ENCODE measurements at places on chromosomes 6 and 20.

GRCh38 chr6:41917528-41917927 is 3.4 kb downstream of the MED20 start:
- DNase-seq = no peak

- no peak for DNase-seq
Measured at GRCh38 chr6:135073217-135073616, 18.6 kb upstream of the HBS1L start.

GRCh38 chr20:22473293-22473692 is 111.1 kb downstream of the FOXA2 start:
- no peak for DNase-seq

DNA sequence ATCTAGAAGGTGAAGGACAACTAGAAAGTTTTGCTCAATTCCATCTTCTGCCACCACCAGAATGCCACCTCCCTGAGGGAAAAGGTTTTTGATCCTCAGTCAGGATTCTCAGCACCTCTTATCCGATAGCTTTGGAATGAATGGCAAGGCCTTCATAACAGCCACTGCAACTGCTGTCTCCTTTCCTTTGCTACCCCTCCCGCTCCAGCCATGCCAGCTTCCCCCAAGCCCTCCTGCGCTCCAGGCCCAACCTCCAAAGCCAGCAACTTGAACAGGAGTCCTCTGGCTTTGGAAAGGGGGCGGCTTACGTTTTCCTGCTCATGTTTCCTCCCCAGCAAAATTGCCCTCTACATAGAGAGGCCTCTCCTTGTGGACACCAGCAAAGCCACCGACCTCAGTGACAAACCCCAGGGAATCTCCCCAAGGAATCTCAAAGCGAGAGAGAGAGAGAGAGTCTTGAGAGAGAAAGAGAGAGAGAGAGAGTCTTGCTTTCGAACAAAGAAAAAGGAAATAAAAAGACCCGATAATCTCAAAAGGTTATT is 420 bp upstream of the BTN2A1 start:
- DNase-seq = peak; percentile 70

- no peak for DNase-seq
Measured at GRCh38 chr6:166824146-166824879, 132.0 kb downstream of the RNASET2 start.

- no peak for DNase-seq
Measured at GRCh38 chr20:40980106-40980827, 48.4 kb upstream of the TOP1 start.

- no peak for DNase-seq
Measured at GRCh38 chr20:59992526-59993084, 34.4 kb downstream of the CDH26 start.

GRCh38 chr6:17940151-17940792 is 47.2 kb downstream of the KIF13A start:
- no peak for DNase-seq

GRCh38 chr6:114247101-114247500 is 95.7 kb downstream of the HS3ST5 start:
- no peak for DNase-seq

- DNase-seq = no peak
Measured at GRCh38 chr20:48788486-48789072, 39.2 kb downstream of the PREX1 start.

- DNase-seq = no peak
Measured at GRCh38 chr6:64081453-64081852, 445.9 kb downstream of the PHF3 start.

DNA sequence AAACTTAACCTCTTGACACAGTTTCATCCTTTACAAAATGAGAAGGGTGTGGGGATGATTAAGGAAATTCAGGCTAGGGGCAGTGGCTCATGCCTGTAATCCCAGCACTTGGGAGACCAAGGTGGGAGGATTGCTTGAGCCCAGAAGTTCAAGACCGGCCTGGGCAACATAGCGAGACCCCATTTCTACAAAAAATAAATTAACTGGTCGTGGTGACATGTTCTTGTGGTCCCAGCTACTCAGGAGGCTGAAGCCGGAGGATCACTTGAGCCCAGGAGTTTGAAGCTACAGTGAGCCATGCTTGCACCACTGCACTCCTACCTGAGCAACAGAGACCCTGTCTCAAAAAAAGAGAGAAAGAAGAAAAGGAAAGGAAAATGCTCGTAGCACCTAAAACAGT is 9.0 kb downstream of the ZSWIM3 start:
- no peak for DNase-seq

- peak; percentile 69 for DNase-seq
Measured at GRCh38 chr6:127343809-127344659, 625 bp upstream of the ECHDC1 start.

DNA sequence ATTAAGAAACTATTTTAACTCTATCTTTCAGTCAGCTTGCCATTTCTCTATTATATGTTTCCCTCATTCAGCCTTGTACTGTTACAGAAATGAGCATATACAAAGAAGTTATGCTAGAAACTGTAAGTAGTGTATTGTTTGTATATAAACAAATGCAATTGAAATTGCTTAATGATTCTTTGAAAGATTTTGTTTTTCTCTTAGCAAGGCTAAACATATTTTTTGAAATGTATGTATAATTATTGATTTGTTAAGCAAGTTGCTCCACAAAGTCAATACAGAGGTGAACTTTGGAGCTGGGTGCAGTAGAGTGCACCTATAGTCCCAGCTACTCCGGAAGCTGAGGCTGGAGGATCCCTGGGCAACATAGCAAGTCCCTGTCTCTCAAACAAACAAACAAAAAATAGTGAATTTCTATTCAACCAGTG is 253.6 kb downstream of the RNGTT start:
- DNase-seq = no peak

DNA sequence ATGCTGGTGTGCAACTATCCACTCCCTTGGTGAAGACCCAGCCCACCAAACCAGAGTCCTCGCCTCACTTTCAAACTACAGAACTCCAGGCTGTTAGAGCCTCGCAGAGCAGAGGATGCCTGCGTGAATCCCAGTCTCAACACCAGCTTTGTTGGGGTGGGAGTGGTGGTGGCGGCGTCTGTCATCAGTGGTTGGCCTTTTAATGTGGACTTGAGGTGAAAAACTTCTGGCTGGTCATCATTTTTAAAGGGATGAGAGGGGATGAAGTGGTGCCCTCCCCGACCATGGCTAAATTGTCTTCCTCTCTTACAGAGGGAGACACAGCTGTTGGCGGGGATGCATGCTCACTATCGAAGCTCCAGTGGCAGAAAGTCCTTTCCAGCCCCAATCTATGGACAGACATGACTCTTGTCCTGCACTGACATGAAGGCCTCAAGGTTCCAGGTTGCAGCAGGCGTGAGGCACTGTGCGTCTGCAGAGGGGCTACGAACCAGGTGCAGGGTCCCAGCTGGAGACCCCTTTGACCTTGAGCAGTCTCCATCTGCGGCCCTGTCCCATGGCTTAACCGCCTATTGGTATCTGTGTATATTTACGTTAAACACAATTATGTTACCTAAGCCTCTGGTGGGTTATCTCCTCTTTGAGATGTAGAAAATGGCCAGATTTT is 54.9 kb downstream of the EZR start:
- DNase-seq = no peak

- no peak for DNase-seq
Measured at GRCh38 chr6:332671-333070, 40.4 kb downstream of the DUSP22 start.

- peak; percentile 79 for DNase-seq
Measured at GRCh38 chr6:617456-618100, 39.3 kb downstream of the HUS1B start.

DNA sequence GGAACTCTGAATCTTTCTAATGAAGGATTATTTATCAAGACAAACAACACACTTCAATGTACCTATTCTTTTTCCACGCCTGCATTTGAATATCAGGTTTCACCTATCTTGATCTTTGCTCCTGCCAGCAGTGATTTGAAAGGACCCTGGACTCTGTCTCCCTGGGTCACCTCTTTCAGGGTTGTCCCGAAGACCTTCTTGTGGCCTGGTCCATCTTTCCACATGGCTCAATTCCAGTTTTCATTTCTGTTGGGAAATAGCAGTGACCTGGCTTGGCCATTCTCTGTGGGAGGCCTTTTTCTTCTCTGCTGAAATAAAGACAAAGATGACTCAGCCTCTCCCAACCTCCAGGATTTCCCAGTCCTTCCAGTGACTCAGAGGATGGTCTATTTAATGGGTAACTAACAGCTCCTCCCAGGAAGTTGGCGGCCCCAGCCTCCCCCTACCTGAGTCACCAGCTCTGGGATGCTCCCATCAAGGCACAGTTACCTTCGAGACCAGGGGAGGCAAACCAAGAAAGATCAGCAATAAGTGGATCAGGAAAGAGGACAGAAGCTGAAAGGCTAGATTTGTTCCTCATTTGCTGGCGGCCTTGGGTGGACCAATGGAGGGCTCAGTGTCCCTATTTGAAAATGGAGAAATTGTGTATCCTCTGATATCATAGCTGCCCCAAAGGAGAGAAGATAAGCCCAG is 120.2 kb upstream of the RNF24 start:
- peak; percentile 53 for DNase-seq

- DNase-seq = no peak
Measured at GRCh38 chr20:51861726-51862466, 59.6 kb upstream of the SALL4 start.

DNA sequence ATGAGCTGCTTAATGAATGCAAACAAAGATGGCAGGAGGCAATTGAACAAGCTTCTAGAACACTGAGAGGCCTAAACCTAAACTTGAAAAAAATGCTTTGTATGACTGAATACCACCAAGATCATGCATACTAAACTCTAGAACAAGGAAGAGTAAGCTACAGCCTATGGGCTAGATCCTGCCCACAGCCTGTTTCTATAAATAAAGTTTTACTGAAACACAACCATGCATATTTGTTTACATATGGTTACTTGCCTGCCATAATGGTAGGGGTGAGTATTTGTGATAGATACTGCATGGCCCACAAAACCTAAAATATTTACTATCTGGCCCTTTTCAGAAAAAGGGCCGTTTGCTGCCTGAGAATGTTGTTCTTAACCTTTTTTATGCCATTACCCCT is 37.0 kb downstream of the ZFP64 start:
- no peak for DNase-seq

DNA sequence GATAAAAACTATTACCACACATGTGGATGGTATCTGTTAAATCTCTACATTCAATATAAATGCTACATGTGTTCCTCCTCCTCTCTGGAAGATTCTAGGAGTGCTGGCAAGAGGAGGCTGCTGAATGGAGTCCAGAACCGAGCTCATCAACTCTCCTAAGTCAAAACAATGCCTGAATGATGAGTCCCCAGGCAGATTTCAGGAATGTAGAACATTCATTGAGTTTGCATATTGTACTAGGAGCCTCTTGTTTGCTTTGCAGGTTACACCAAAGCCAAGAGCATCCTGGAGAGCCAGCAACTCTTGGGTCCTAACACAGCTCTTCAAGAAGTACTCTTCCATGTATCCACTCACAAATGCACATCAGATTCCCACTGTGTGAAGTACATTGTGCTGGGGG is 117.6 kb upstream of the UST start:
- DNase-seq = no peak

GRCh38 chr6:44559486-44560270 is 172.2 kb downstream of the CDC5L start:
- DNase-seq = no peak

DNA sequence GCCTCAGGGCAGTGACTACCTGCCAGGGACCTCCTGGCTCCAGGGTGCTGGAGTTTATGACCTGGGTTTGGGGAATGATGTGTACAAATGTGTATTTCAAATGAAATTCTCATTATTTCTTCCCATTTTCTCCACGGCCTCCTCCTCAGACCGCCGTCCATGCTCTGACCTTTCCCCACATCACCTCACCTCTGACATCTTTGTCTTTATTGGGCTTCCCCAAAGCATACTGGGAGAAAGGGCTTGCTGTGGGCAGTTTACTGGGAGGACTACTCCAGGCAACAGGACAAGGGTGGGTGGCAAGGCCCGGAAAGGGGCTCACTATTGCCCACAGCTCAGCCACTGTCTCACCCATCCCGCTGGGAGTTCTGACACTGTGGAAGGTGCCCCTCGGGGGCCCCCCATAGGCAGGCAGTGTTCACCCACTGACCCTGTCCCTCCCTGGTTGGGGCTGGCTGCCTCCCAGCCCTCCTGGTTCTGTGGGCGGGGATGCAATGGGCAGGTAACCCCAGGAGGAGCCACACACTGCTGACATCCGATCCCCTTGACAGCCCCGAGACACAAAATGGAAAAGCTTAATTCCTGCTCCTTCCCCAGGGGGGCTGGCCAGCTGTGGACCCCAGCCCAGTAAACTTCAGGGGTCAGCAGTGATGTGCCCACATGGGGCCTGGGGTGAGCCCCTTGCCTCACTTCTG is 39.8 kb upstream of the CST7 start:
- no peak for DNase-seq

DNA sequence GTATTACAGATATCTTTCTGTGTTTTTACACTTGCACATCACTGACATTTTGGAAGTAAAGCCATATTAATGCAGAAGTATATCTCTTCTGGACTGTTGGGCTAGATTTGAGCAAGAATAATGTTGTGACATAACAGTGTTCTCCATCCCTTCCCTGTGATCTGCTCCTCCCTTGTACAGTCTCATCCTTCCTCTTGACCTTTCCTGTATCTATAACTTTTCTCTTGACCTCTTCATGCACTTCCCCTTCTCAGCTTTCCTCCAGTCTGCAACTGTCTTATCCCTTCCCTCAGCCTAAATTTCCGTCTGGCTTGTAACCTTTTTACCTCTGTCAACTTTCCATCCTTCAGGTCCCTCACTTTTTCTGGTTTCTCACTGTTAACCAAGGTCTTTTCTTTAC is 29.8 kb downstream of the NCOA3 start:
- no peak for DNase-seq

DNA sequence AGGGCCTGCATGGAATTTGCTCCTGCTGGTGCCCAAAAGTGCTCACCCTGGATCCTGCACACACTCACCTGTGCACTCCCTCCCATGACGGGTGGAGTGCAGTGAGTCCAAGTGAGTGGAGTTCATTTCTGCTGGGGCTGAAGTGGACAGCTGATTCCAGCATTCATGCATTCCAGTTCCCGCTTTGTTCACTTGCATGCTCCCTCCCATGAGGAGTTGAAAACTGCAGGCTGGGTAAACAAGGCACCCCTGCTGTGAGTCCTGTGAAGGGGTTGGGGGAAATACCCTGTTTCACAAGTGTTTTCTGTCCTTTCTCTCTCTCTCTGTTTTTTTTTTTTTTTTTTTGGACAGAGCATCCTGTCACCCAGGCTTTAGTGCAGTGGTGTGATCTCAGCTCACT is 454.1 kb upstream of the NOX3 start:
- DNase-seq = no peak

- DNase-seq = no peak
Measured at GRCh38 chr6:141688916-141689315, 443.8 kb upstream of the GJE1 start.

GRCh38 chr6:27495386-27496135 is 22.7 kb upstream of the ZNF184 start:
- peak; percentile 88 for DNase-seq

DNA sequence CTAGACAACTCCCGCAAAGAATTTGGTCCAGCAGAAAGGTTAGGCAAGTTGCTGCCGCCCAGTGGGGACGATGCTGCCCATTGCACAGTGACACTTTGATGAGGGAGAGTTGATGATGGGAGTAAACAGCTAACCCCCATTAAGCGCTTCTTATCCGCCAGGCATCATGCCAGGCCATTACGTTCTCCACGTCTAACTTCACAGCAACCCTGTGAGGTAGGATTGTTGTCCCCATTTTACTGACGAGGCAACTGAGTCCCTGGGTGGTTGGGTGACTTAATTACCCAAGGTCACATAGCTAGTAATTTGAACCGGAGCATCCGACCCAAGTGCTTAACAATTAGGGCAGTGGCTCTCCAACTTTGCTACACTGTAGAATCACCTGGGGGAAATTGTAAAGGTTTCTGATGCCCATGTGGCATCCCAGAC is 738 bp downstream of the RALGAPB start:
- peak; percentile 38 for DNase-seq

All from NCI-H69 (cell line).